ENCODE measurements at places on chromosomes 16 and 17. TPM values are rescaled to one million over a fixed set of nuclear protein-coding genes. Genes with fewer than 3 reads are reported as not detected.

Gene ASGR2
- total RNA-seq, result 0.30 TPM

Gene COX6A2
- 1,516 TPM for total RNA-seq

Gene KRT36
- total RNA-seq, result not detected

Gene C16orf92
- total RNA-seq, result not detected

Gene PERCC1
- total RNA-seq, result 0.27 TPM

Gene ABCC12
- not detected for total RNA-seq

Gene CCL2
- total RNA-seq, result 22.3 TPM

- DNase-seq, result no peak
Observed at GRCh38 chr17:39812466-39812865, 51.6 kb downstream of the IKZF3 start.

DNA sequence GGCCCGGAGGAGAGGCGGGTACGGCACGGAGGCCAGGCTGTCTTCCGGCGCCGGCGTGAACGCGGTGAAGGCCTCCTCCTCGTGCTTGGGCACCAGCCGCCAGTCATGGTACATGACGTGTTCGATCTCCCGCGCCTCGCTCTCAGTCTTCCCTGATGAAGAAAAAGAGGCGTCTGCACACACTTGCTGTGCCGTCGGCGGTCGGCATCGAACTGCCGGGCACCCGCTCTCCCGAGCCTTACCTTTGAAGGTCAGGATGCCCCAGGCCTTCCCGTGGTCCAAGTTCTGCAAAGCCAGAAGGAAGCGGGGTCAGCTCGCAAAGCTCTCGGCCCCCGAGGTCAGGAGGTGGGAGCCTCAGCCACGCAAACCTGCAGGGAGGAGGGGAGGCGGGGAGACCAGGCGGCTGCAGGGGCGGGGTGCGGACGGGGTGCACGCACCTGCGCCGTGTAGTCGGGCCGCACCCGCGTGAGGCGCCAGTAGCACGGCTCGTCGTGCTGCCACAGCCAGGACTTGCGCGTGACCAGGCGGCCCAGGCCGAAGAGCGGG, at the start of gene EME2:
Gene EME2, plus strand, starts transcription at position 449 of the 546 bp plus-strand sequence. CDS start 418 bp downstream, outside the sequence.
- DNase-seq, result no peak

DNA sequence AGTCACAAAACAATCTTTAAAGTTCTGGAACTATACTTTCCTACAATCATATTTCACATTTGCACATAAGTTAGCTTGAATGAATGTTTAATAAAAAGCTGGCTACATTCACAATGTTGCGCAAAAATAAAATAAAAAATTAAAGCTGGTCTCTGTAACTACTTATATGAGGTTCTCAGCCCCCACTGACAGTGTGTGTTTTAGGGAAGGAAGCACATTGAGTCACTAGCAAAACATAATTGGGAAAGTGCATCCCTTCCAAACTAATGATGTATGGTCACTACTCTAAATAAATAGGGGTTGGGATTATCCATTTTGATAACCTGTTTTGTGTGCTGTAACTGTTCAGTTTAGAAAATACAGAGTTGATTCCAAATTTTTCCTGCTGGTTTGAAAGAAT, 251.9 kb downstream of the IRX3 start:
- DNase-seq, result no peak

GRCh38 chr17:80850817-80851216, 140.8 kb upstream of the CHMP6 start:
- DNase-seq, result no peak

DNA sequence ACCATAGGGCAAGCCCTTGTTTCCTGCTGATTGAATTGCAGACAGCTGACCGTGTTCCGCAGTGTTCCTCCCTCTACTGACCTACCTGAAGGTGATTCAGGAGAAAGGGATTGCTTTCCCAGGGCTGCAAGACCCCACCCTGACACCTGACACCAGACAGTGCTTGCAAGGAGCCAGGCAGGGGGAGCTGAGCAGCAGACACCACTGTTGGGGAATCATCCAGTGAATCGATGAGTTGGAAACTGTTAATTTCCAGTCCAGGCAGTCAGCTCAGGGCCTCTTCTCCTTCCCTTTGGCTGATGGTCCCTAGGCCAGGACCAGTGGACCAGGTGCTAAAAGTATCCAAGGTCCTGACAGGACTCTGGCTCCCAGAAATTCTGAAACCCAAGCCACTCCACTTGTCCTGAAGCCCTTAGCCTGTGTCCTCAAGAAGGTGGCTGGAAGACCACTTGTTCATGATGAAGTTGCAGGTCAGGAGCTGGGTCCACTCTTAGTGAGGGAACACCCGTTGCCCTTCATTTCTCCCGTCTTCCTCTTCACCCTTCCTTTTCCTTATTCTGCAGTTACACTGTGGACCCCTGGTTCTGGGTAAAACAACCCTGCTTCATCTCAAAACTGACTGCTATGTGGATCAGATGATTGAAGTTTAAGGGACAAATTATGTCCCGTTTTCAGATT, 9.5 kb upstream of the UNK start:
- no peak for DNase-seq

GRCh38 chr16:78693496-78693895, 594.0 kb downstream of the WWOX start:
- DNase-seq, result no peak

- no peak for DNase-seq
Observed at GRCh38 chr16:62272035-62272434, 235.8 kb upstream of the CDH8 start.

- DNase-seq, result no peak
Observed at GRCh38 chr17:65231662-65232335, 94.6 kb downstream of the RGS9 start.

GRCh38 chr16:54957403-54958166, 26.9 kb downstream of the IRX5 start:
- DNase-seq, result no peak

GRCh38 chr16:86492267-86492960, 17.9 kb upstream of the FOXF1 start:
- no peak for DNase-seq

GRCh38 chr16:4928227-4928626, 8.7 kb downstream of the PPL start:
- DNase-seq, result no peak

DNA sequence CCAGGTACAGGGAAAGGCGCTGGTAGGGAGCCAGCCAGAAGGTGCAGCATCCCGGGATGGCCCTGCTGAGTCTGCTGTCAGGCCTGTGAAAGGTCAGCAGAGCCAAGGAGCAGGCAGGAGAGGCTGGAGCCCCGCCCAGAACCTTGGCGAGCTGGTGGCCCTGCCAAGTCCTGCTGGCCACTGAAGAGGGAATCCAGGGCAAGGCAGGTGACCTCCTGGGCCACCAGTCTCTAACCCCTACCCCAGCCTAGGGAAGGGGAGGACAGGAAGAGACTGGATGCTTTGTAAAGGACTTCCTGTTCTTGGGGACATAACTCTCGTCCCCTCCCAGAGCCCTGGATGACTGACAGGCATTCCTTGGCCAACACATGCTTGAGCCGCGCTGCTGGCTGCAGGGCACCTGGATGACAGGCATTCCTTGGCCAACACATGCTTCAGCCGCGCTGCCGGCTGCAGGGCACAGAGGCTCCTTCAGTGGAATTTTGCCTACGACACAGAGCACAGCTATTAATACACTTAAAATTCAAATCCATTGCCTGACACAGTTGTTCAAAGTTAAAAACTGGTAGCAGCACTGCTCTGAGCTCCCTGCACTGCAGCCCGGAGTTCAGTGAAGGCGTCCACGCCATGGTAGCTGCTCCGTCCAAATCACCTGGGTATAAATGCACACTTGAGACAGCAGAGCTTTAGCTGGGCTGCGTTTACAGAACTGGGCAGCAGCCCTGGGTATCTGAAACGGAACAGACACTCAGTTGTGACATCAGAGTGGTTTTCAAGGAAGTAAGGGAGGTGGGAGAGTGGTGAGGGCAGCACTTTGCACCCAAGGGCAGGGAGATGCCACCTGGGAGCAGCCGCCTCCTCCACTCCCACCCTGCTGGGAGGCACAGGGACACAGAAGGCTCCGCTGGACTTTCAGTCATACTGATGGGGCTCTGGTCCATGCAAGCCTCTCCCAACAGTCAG, 2.0 kb upstream of the BRICD5 start:
- peak; percentile 83 for DNase-seq

DNA sequence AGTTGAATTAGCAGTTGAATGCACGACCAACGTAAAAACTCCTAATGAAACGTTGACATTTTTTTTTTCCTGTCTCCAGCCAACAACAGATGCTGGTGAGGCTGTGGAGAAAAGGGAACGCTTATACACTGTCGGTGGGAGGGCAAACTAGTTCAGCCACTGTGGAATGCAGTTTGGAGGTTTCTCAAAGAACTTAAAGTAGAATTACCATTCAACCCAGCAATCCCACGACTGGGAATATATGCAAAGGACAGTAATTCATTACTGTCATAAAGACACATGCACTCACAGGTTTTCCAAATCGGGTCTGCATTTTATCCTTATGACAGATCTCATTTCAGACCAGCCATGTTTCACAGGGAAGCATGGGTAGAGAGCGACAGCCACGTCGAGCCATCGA, 3.5 kb upstream of the WFDC1 start:
- no peak for DNase-seq

- DNase-seq, result peak; percentile 84
Observed at GRCh38 chr17:36533935-36534839, 481 bp downstream of the MYO19 start.

DNA sequence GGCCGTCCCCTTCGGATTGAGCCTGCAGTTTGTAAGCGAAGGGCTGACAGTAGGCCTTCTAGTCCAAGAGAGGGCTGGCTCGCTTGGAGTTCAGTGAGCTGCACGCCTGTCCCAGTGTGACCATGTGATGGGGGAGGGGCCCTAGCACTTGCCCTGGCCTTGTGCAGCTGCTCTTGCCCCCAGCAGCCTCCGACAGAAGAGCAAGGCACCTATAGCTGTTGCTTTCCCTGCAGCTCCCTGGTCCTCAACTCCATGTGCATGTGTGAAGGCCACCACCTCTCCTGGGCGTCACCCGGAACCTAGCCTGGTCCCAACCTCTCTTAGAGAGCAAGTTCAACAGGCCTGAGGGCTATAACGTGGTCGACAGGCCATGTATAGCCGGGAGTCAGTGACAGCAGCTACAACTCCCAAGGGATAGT, 5.6 kb downstream of the SPHK1 start:
- no peak for DNase-seq

DNA sequence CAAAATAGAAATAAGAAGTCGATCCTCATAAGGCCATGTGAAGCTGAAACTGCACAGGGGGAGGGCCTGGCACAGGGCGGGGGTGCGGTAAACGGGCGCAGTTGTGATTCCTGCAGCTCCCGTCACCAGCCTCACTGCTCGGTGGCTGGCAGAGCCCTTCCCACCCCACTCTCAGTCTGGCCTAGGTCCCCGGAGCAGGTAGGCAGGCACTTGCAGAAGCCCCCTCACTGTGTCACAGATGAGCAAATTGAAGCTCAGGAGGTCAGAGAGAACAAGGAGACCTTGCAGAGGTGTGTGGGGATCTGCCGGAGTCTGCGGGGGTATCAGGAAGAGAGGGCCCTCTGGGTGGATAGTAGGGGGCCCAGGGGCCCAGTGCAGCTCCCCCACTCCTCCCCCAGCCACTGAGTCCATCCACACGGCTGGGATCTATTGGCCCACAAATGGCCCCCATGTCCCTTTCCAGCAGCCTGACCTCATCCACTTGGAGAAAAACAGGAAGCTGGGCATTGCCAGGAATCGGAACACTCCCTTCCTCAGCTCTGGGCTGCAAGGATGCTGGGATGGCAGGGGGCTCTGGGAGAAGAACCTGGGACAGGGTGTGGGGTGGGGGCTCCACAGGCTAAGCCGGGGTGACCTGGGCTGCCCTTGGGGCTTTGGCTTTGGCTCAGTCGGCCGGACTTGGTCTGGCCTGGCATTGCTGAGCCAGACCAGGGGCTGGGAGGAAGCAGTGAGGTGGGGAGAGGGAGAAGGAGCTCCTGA, 21.4 kb upstream of the MAP3K14 start:
- peak; percentile 55 for DNase-seq

- DNase-seq, result no peak
Observed at GRCh38 chr16:78473031-78473699, 373.7 kb downstream of the WWOX start.

DNA sequence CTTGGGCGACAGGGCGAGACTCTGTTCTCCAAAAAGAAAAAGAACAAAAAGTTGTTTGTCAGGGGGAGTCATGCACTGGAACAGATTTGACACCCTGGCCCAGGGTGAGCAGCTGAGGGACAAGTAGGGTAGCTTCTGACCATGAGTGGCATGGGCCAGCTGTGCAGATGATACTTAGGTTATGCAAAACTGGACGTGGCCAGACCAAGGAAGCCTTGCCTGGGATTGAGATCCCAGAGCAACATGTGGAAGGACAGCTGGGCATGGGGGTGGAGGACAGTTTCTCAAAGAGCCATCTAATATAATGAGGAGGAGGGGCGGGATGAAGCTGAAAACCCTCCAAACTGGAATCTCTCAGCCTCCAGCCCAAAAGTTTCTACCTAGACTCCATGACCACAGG, 19.6 kb upstream of the SLC35B1 start:
- DNase-seq, result no peak

- no peak for DNase-seq
Observed at GRCh38 chr16:81137754-81138153, 41.6 kb upstream of the GCSH start.

- no peak for DNase-seq
Observed at GRCh38 chr16:75445298-75445697, 12.0 kb upstream of the CFDP1 start.

DNA sequence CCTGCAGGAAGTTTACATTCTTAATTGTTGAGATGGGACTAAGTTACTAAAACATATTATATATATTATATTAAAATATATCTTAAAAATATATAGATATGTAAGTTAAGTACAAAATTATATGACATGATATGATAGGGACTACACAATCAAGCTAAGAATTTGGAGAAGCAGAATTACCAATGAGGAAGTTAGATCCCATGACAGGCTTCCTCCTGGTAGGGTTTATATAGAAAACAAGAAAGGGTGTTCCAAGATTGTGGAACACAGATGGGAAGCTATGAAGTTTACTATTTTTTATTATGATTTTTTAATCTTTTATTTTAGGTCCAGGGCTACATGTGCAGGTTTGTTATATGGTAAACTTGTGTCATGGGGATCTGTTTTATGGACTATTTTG, 260.8 kb upstream of the ZFHX3 start:
- no peak for DNase-seq
